Endothelial cell of umbilical vein (primary cell): ENCODE measurements at places on chromosomes 1 and 21. TPM values are rescaled to one million over a fixed set of nuclear protein-coding genes. Genes with fewer than 3 reads are reported as not detected.

The UBL4B gene
- polyA plus RNA-seq, result not detected in 2 replicates

The OR2T2 gene
- not detected in 2 replicates for polyA plus RNA-seq

GRCh38 chr1:233251201-233251720 is 44.3 kb downstream of the PCNX2 start:
- DNase-seq, result no peak

DNA sequence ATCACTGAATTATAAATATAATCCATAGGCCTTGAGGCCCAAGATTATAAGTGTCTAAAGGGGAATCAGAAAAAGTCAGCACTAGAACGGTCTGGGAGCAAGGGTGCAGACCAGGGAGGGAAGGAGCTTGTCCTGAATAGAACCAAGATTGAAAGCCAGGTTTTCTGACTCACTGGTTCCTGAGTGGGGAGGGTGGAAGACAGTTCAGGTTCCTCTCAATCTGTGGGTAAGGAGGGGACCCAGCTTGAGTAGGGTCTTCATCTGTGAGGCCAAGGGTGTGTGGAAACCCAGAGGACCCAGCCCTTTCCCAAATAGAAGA is 842 bp downstream of the LENEP start:
- no peak for DNase-seq

DNA sequence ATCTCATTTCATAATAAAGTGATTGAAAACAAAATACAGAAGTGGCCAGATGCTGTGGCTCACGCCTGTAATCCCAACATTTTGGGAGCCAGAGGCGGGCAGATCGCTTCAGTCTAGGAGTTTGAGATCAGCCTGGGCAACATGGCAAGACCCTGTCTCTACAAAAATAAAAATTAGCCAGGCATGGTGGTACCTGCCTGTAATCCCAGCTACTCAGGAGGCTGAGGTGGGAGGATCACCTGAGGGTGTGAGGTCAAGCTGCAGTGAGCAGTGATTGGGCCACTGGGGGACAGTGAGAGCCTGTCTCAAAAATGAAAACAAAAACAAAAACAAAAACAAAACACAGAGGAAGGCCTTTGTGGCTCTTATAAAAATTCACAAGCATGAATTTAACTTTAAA is 38.6 kb downstream of the TRIM33 start:
- no peak for DNase-seq

DNA sequence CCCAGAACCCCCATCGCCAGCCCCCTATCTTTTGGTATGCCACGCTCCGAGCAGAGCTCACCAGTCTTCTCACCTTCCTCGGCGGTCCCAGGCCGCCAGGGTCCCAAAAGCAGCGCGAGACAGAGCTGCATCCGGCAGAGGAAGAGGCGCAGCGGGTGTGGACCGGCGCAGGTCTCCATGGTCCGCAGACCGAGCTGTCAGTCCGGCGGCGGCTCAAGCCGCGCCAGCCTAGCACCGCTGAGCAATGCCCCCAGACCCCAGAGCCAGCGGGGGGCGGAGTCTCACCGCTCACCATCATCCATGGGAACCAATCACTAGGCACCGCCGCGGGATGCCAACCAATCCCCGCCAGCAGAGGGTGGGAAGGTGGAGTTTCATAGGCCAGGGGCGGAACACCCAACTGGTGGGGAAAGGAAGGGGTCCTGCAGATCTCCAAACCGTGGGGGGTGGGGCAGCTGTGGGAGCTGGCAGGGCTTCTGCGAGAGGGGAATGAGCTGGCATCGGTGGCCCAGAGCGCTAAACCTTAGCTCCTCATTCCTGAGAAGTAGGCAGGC is at the start of gene EPHA10:
TSS of gene EPHA10 (minus strand) at position 233 of the 554 bp plus-strand sequence. CDS start at position 179, 54 bp downstream.
- DNase-seq, result no peak

The INSRR gene
- not detected in 2 replicates for polyA plus RNA-seq

DNA sequence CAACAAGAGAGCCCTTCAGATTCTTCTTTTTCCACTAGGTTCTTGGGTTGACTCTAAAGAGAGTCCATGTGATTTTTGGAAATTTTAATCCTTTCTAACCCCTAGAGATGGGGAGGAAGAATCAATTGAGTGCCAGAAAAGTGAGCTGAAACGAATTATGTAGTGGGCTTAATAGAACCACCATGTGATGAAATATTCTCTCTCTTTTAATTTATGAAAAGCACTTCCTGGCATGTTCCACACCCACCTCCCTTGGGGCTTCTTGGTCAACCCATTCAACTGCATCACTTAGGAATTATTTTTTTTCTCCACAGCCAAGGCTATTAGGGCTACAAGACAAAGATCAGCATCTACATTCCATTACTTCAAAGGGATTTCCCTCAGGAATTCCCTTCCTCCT is 79.6 kb downstream of the ZC3H11B start:
- no peak for DNase-seq

- DNase-seq, result peak; percentile 91
These were observed 32.3 kb upstream of the ETS2 start for GRCh38 chr21:38773099-38774061.

DNA sequence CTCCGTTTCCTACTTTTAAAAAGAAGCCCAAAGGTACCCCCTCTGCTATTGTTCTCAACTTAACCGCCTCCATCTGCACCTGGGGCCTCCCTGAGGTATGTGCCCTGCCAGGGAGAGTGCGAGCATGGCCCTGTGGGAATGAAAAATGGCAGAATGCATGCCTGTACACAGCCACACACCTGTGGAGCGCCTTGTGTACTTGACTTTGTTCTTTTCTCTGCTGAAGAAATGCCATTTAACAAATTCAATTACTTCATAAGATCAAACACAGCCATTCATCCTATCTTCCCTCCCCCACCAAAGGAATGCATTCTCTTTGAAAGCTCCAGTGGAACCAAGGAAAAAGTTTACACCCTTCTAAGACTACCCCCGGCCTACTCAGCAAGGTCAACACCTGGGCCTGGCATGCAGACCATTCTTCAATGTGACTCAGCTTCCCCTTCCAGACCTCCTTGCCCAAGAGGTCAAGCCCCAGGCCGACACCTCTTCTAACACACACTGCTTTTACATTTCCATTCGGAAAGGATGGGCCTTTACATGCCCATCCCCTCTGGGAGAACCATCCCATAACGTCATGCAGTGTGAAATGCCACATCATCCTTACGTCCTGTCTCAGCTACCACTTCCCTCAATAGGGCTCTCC is 123.7 kb downstream of the SMYD2 start:
- peak; percentile 90 for DNase-seq

DNA sequence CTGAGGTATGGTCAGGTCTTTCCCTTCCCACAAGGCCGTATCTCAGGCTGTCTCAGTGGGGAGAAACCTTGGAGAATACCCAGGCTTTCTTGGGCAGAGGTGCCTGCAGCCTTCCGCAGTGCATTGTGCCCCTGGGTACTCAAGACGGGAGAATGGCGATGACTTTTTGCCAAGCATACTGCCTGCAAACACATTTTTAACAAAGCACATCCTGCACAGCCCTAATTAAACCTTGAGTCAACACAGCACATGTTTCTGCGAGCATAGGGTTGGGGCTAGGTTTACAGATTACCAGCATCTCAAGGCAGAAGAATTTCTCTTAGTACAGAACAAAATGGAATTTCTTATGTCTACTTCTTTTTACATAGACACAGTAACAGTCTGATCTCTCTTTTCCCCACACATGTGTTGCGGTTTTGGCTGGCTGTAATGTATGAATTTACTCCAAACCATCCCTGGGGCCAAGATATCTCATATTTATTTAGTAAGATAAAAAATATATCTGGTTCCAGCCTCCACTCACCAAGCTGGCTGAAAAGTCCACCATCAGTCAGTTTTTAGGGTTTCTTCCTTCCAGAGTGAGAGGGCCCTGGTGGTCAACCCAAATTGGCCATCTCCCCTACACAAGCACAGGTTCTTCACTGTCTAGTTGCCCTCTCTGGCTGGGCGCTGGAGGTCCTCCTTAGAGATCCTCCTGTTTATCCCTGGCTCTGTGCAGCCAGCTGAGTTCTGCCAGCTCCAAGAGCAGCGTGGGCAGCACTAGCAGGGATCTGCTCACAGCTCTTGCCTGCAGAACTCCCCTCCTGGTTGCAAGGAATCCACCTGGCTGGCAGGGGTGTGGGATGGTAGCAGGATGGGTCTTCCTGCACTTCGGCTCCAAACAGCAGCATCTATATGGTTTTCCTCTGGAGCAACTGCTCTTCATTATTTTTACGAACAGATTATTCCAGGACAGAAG is 2.6 kb downstream of the FAAH start:
- DNase-seq, result no peak

DNA sequence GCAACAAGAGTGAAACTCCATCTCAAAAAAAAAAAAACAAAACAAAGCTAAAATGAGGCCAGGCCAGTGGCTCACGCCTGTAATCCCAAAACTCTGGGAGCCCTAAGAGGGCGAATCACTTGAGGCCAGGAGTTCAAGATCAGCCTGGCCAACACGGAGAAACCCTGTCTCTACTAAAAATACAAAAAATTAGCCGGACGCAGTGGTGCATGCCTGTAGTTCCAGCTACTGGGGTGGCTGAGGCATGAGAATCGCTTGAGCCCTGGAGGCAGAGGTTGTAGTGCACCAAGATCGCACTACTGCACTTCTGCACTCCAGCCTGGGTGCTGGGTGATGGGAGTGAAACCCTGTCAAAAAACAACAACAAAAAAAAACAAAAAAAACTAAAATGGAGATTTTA is 191.2 kb upstream of the SGIP1 start:
- DNase-seq, result no peak

DNA sequence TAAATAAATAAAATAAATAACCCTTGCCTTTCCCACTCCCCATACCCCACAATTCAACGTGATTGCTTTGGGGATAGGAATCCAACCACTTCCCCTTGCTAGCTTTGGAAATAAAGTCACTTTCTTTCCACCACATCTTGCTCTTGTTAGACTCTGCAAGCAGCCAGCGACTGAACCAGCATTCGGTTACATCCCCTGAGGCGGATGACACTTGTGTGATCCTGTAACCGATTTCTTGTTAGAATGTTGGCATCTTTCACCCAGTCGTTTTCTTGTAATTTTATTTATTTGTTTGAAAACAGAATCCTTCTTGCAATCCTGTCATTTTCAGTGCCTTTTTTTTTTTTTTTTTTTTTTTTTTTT is 1.6 kb upstream of the IFNGR2 start:
- DNase-seq, result no peak

The UBXN10 gene
- polyA plus RNA-seq, result not detected in 2 replicates

DNA sequence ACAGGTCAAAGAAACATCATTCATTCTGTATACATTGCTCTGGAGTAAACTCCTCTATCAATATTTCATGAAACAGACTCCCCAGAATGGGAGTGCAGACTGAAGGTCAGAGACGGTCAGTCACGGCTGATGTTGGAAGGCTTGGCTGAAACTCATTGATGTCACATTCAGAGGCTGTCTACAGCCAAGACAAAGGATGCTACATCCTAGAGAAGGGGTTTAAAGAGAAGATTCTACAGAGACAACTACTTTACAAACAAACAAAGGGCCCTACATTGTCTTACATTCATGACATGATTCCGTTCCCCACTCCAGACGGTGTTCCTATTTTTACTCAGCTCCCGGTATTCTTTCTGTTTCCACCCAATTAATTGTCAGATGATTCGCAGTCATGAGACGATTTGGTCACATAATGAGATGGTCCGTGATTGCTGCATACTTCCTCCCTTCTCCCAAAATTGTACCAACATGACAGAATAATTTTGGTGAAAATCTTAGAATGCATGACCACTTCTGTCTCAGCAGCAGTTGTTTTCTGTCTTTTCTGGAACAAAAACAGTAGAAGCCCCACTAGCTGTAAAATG is 73.8 kb upstream of the VAV3 start:
- no peak for DNase-seq

GRCh38 chr1:169943963-169944526 is 50.3 kb upstream of the SCYL3 start:
- no peak for DNase-seq

DNA sequence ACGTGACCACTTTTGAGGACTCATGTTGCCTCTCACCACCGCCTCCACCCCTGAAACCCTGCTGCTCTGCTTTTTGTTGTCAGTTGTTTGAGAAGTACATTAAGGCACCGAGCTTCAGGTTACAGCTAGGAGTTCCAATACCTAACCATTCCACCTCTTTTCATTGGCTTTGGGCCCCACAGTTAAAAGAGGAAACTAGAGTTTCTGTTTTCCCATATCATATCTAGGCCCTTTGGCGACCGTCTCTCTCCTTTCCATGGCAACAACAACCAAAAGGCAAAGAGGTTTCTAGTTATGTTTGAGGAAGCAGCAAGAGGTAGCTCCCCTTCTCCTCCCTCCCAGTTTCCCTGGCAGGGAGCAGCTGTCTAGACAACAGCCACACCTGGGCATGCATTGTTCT is 5.9 kb downstream of the ANKRD35 start:
- DNase-seq, result no peak

The NBPF11 gene
- polyA plus RNA-seq, result 8.5 and 10.3 TPM in 2 replicates

The CHIA gene
- polyA plus RNA-seq, result not detected in 2 replicates

The S1PR1 gene
- polyA plus RNA-seq, result 346 and 387 TPM in 2 replicates

DNA sequence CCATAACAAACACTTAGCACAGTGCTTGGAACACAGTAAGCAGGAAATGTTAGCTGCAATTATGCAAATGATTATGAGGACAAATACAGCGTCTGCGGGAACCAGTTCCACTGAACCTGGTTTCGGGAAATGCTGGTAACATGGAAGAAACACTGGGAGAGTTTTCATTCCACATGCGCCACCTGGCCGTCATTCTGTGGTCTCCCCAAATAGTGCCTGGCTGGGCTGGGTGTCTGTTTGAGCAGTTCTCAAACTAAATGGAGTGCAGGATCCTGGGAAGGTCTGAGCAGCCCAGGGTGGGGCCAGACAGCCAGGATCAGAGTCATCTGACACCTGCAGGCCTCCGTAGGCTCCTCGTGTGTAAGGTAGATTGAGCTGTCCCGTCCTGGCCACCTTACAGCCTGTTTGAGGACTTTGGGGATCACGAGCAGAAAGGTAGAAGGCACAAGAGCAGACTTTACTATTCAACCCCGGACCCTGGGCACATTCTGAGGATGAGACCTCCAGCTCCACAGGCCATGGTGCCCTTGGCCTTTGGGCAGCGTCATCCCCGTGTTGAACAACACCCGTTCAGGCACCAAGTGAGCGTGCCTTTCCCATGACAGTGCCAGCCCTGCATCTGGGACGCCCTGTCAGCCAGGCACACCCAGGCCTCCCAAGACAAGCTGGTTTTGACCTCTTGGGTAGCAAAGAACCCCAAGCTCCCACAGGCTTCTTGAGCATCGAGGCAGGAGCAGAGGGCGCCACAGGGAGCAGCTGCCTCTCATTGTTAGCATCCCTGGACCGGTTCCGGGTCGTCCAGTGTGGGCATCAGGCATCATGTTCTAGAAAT is 101.9 kb downstream of the PRDM2 start:
- DNase-seq, result no peak

The GJA9 gene
- polyA plus RNA-seq, result not detected in 2 replicates

DNA sequence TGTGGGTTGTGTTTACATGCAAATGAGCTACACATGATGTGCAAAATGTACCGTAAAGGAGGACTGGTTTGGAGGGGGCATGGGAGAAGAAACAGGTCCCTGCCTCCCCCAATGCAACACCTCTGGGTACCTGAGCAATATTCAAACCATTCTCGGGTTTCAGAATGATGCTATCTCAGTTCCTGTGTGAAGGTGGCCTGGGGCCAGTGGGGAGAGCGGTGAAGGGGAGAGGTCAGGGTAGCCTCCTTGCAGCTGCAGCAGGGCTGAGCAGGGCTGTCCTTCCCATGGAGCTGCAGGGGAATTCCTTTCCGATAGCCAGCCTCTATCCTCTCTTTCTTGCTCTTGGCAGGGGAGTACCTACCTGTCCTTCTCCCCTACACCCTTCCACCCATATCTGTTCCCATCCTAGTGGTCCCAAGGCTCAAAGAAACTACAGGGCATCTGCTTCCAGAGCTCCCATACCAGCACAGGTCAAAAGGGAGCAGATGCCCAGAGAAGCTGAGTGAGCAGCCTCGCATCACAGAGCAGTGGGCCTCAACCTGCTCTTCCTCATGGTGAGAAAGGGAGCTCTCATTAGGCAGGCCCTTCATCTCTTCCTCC is 11.9 kb downstream of the MEF2D start:
- DNase-seq, result no peak

GRCh38 chr1:197674286-197674685 is 101.0 kb downstream of the DENND1B start:
- no peak for DNase-seq

The TMPRSS15 gene
- not detected in 2 replicates for polyA plus RNA-seq
